Hair follicular keratinocyte (primary cell): ENCODE measurements at places on chromosomes 4 and X. TPM values are rescaled to one million over a fixed set of nuclear protein-coding genes. Genes with fewer than 3 reads are reported as not detected.

Gene GLRA3
- total RNA-seq = not detected in 2 replicates

Gene ADGRG4
- total RNA-seq = not detected in 2 replicates

Gene PNMA5
- not detected in 2 replicates for total RNA-seq

Gene ATRX
- total RNA-seq = 19.3 and 45.4 TPM in 2 replicates

Gene ADGRL3
- under 0.01 TPM in 1 of 2 replicates, not detected in the other for total RNA-seq

Gene SMIM31
- not detected in 2 replicates for total RNA-seq

Gene FRG1
- 36.2 and 55.8 TPM in 2 replicates for total RNA-seq

Gene GLRA2
- not detected in 2 replicates for total RNA-seq

Gene GPR82
- total RNA-seq = not detected in 2 replicates

Gene SORCS2
- 0.31 TPM in 1 of 2 replicates, not detected in the other for total RNA-seq

Gene STBD1
- 2.0 and 3.4 TPM in 2 replicates for total RNA-seq

Gene SPATA4
- 0.08 TPM in 1 of 2 replicates, not detected in the other for total RNA-seq

Gene VSIG4
- not detected in 2 replicates for total RNA-seq

Gene MAB21L2
- not detected in 2 replicates for total RNA-seq

Gene BEX5
- 2.1 and 3.9 TPM in 2 replicates for total RNA-seq

Gene ENPEP
- total RNA-seq = not detected in 2 replicates

Gene CCSER1
- total RNA-seq = 0.19 and 0.39 TPM in 2 replicates

Gene SLITRK4
- not detected in 2 replicates for total RNA-seq

Gene GRID2
- total RNA-seq = not detected in 2 replicates

Gene MAGEA3
- total RNA-seq = not detected in 2 replicates

Gene HSD17B13
- total RNA-seq = not detected in 2 replicates
